NCI-H510A (cell line): ENCODE measurements at places on chromosomes 7 and 10.

DNA sequence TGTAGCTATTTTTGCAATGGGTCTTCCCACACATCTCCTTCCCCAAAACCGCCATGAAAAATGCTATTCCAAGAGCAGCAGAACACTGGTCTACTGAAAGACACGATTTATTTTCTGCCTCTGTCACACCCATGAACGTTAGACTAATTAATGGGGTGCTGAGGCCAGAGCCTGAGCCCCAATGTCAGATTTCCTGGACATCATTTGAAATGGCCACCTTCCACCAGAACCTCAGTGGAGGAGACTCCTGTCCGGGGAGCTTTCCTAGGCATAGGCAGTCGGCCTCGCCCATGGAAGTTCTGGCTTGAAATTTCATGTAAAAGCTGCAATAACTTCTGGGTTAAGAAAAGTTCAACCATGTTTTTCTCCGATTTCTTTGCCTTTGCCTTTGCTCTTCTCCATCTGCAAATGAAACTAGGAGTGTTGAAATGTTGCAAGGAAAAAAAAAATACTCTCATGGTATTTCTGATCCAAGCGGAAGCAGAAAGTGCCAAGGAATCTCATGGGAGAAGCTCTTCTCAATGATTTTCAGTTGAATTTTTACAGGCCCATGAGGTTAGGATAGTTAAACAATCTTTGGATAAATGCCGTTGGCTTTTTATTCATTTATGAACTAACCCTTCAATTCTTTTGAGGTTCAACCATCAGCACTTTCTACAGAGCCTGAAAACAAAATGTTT, 570.8 kb upstream of the MGMT start:
- DNase-seq: no peak

DNA sequence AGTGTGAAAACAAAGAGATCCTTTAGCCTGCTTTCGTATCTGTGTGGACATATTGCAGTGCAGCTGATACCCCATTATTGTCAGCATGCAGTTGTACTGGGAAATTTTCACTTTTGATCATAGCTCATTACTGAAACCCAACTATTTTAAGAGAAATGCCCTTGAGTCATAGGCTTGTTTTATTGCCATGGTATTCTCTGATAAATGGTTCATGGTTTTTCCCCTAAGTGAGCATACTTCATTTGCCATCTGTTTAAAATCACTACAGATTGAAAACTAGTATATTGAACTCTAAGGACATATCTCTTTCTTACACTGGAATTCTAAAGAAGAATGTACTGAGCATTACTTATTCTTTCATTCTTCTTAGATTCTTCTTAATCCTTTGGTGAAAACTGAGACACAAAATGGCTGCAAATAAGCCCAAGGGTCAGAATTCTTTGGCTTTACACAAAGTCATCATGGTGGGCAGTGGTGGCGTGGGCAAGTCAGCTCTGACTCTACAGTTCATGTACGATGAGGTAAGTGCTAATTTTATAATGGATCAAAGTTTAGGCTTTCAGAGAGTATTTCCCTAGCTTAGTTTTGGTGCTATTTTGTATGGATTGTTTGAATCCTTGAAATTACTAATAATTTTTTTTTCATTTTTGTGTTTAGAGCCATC, 63.0 kb downstream of the RALA start:
- no peak for DNase-seq

DNA sequence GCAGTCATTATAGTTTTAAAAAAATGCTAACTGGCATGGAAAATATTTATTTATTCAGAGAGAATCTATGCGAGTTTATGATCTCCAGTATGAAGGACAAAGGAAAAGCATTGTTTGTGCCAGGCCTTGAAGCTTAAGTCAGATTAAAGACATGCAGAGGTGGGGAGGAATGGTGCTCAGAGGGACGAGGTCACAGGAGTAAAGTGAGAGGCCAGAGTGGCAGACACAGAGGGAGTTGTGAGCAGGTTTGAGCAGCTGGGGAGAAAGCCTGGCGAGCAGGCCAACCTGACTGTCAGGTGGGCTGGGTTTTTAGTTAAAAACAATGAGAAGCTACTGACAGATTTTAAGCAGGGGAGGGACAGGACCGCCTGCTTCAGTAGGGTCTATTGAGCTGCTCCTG, 6.8 kb upstream of the CCNY start:
- DNase-seq: no peak

DNA sequence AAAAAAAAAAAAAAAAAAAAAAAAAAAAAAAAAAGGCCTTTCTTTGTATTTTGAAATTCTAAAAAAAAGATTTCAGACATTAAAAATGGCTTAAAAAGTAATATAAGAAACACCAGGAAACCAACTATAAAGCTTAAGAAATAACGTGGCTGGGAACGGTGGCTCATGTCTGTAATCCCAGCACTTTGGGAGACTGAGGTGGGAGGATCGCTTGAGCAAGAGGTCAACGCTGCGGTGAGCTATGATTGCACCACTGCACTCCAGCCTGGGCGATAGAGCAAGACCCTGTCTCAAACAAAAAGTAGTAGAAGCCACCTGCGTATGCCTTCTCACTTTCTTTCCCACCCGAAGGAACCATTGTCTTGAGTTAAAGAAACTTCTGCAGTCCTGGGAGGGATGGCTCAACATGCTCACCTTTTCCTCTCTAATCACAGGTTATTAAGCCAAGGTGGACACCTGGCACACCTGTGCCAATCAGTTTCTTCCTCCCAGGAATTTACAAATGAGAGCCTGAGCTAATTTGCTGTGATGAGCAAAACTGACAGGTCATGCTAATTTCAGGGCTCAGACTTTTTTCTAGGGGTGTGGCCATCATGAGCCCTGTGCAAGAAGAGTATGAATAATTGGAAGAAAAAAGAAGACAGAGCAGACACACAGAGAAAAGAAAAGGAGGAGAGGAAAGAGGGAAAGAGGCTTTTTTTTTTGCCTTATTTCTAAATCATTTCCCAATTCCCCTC, 72.0 kb upstream of the PARD3 start:
- DNase-seq: no peak

GRCh38 chr7:41037691-41038090, 665.2 kb downstream of the INHBA start:
- no peak for DNase-seq

GRCh38 chr7:73341877-73342276, 13.9 kb downstream of the FKBP6 start:
- no peak for DNase-seq

DNA sequence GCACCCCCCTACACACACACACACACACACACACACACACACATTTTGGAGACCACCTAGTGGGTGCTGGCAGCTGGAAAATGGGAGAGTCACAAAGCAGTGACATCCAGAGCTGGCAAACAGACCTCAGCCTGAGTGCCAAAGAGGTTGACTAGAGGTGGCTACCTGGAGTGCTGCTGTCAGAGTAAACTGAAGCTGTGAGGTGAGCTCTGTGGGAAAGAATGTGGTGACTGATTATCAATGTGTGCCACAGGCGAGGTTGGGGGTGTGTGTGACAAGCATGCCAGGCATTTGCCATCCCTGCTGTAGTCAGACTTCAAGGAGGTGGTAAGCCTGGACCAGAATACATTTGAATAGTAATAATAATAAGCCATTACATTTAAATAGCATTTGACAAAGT, 120.6 kb downstream of the SLIT1 start:
- no peak for DNase-seq

DNA sequence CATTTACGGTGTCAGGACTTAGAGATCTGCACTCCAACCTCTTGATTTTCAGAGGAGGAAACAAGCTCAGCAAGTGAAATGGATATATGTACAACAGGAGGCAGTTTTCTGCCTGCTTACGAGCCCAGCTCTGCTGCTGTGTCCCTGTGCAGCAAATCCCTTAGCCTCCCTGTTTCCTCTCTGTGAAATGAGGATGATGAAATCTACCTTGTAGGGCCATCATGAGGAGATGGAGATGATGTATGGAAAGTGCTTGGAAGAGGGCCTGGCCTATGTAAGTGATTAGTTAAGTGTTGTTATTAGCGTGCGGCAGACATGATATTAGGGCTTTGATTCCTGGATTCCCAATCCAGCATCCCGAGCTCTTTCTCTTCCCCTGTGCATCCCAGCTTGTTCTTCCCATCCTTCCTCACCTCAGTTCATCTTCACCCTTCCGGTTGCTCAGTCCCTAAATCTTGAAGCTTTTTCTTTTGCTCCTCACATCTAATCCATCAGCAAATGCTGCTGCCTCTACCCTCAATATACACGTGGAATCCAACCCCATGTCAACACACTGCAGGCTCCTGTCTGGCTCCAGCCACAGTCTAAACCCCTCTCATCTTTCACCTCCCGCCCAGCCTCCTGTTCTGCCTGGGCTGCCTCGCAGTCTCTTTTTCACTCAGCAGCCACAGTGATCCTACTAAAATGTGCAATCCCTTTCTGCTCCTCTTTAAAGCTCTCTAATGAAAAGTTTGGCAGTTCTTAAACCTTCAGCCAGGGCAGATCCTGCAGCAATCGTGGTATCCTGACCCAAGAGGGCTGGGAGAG, 113.8 kb downstream of the MARCHF5 start:
- DNase-seq: no peak

DNA sequence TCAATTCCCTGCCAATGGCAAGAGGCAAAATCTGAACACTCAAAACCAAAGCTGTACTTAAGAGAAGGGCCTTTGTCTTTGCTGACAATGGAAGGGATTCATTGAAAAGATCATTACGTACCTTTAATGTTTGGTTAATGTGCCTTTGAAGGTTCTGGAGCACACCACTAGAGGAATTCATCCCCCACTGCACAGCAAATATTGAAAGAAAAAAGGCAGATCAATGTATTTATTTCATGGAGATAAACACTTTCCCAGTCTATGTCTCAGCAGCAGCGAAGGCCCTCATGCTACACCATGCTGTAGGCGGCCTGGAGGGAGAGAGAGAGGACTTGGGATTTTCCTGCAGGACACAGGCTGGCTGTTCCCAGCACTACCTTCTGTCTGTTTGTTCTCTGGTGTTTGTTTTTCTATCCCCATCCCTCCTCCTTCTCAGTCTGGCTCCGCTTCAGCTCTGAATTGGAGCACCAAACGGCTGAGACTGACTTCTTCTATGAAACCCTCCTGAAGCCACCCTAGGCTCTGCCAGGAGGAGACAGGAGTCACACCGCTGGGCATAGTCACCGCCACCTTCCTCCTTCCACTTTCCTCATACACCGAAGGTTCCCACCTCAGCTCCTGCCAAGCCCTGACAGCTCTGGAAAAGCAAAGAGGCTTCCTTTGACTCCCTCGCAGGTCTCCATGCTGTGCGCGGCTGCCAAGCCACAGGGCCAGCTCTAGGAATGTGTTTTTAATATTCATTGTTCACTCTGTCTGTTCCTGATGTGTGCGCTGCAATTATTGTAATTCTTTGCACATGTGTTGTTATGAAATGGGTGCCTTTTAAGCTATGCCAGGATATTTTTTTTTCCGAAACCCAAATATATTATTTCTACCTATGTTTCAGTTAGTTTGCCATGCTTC, 301.5 kb downstream of the FZD1 start:
- peak; percentile 21 for DNase-seq

DNA sequence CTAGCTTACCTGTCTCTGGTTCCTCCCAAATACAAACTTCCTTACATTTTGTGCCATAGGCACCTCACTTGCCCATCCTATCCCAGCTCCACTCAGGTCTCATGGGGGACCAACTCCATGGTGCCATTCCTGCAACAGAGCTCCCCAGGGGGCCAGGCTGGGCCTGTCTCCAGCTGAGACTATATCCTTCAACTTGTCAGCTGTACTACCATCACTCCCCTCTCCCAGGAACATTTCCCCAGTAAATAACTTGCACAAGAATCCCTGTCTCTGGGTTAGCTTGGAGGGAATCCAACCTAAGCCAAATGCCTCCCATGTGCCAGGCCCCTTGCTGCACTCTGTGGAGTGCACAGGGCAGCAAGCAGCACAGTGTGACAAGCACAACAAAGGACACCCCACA, 33.2 kb downstream of the FRMPD2 start:
- no peak for DNase-seq

DNA sequence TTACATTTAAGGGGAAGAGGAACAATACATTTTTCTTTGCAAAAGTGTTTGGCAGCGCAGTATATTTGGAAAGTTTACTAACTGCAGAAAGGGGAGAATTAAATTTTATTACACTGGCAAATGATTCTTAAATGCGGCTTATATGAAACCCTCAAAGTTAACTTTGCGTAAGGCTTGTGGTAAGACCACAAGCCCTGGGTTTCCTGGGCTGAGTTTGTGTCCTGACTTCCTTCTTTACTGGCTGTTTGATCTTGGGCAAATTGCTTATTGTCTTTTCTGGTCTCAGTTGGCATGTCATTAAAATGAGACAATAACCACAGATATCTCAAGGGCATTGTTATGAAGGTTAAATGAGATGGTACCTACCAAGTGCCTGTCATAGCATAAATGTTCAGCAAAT, 106.8 kb downstream of the GLRX3 start:
- no peak for DNase-seq

- DNase-seq: no peak
Observed at GRCh38 chr7:89028319-89028718, 232.8 kb upstream of the TEX47 start.

DNA sequence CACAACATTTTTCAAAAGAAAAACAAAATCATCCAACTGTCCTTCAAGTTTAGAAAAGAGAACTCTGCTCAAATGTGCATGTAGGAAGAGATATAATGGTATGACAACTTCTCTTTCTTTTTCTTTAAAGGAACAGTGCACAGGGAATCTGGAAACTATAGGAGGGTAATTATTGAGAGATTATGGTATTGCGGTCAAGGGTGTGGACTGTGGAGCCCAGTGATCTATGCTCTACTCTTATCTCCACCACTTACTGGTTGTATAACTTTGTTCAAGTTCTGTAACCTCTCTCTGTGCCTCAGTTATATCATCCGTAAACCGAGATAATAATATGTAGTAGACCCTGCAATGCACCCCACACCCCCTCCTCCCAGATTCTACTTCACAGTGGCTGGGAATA, 69.8 kb upstream of the PCGF5 start:
- DNase-seq: no peak

GRCh38 chr10:133060466-133060865, 27.3 kb upstream of the ADGRA1 start:
- no peak for DNase-seq

GRCh38 chr7:132930881-132931280, 151.0 kb downstream of the CHCHD3 start:
- no peak for DNase-seq

DNA sequence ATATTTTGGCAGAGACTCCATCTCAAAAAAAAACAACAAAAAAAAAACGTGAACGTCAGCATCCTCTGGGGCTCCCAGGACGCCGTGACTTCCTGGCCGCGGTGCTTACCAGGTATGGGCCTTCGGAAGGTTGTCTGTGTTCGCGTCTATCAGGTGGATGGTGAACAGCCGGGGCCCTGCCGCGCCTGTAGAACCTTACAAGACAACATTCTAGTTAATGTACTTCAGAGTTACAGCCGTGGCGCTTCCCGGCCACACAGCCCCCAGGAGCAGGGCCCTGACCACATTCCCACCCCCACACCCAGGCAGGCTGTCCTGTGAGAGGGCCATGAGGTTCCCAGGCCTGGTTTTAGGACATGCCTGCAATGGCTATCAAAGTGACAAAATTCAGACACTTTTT, 111.0 kb downstream of the SMURF1 start:
- no peak for DNase-seq

DNA sequence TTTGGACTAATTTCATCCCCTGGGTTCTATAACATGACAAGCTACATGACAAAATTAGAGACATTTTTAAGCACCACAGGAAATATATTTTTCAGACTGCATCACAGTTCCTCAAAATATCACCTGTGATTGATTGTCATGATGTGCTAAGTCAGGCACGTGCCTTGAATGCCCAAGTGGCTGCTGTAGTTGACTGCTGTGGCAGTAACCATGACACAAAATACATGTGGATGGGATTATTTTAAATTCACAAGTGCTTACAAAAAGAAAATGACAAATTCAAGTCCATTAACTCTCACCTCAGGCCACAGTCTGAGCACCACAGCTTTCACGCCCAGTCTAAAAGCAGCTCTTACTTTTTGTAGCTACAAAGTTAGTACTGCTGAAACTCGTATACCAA, 45.5 kb downstream of the TNPO3 start:
- no peak for DNase-seq
